Stimulated activated CD8-positive, alpha-beta memory T cell treated with anti-CD3 and anti-CD28 coated beads, Interleukin-7, amount 100 ng/mL, for 1 hour (primary cell): ENCODE measurements at places on chromosomes 11 and 22.

DNA sequence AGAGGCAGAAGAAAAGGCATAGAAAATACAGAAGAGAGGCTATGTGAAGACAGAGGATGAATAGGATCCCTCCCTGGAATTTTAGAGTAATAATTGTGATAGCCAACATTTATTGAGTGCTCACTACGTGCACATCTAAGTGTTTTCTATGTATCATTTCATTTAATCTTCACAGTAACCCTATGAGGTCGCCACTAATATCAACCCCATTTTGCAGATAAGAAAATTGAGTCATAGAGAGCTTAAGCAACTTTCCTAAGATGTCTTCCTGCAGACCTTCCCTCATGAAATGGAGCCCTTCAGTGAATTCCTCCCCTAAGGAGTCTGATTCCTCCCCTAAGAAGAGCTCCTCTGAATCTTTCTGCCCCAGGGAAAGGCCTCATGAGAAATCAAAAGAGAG lies 38.1 kb downstream of the RRP8 start:
- no peak for DNase-seq

- DNase-seq, result no peak
These were observed 23.0 kb downstream of the LIMK2 start for GRCh38 chr22:31235081-31235480.

DNA sequence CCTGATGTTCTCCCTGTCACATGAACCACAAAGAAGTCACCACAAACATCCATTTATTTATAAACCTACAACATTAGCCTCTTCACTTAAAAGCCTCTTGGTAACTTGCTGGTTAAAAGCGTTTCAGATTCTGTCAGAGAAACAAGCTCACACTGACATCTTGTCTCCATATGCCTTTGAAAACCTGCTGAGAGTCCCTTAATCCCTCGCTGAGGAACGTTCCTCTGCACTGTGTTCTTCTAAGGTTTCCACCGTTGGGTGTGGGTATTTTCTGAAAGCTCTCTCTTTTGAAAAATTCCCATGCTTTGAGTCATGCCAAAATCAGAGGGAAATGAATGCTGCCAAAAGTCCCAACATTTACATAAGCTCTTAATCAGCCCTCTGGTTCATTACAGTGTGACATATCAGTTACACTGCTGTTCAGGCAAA lies 149.8 kb downstream of the CCDC34 start:
- no peak for DNase-seq

- DNase-seq, result no peak
These were observed 8.3 kb upstream of the ARL14EP start for GRCh38 chr11:30314625-30315024.

GRCh38 chr11:47433157-47433556 lies 6.9 kb upstream of the PSMC3 start:
- DNase-seq, result no peak

GRCh38 chr11:47768101-47768612 lies 1.0 kb upstream of the FNBP4 start:
- DNase-seq, result no peak

GRCh38 chr22:28674121-28674563 lies 5.5 kb downstream of the TTC28 start:
- DNase-seq, result no peak

DNA sequence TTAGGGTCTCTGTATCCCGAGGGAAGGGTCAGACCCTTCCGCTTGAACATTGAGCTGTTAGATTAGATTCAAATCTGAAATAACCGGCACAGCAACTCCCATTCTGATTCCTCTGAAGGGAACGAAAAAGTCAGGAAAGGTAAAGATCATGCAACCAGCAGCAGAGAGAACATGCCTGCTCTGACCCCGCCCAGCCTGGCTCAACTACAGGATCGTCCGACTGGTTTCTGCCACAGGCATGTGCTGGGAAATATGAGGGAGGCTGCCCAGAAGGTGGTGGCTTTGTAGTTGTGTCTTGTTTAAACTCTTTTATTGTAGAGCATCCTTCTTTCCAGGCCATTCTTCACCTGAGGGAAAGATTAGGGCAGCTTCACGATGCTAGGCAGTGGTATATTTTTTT lies 5.0 kb upstream of the MTNR1B start:
- no peak for DNase-seq

- DNase-seq, result no peak
These were observed 15.5 kb downstream of the APOL3 start for GRCh38 chr22:36144886-36145541.

DNA sequence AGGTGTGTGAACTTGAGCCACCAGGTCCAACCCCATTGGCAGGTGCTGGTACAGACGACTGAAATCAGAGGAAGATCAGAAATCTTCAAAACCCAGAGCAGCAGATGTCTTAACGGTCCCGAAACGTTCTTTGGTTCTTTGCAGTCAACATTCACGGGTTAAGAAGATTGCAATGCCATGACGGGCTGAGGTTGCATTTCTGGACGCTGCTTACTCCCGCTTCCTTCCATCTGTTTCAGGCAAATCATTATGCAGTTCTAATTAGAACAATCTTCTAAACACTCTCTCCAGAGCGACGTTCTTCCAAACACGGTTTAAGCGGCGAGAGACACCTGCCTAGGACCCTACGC lies 492 bp upstream of the LUZP2 start:
- DNase-seq, result no peak
